RPMI7951 (cell line): ENCODE measurements at places on chromosomes 2 and 18.
A peak's percentile ranks its signal among the peaks of the same experiment; 100 is the strongest.

- DNase-seq: no peak
Measured at GRCh38 chr2:97761192-97761591, 47.8 kb downstream of the ZAP70 start.

DNA sequence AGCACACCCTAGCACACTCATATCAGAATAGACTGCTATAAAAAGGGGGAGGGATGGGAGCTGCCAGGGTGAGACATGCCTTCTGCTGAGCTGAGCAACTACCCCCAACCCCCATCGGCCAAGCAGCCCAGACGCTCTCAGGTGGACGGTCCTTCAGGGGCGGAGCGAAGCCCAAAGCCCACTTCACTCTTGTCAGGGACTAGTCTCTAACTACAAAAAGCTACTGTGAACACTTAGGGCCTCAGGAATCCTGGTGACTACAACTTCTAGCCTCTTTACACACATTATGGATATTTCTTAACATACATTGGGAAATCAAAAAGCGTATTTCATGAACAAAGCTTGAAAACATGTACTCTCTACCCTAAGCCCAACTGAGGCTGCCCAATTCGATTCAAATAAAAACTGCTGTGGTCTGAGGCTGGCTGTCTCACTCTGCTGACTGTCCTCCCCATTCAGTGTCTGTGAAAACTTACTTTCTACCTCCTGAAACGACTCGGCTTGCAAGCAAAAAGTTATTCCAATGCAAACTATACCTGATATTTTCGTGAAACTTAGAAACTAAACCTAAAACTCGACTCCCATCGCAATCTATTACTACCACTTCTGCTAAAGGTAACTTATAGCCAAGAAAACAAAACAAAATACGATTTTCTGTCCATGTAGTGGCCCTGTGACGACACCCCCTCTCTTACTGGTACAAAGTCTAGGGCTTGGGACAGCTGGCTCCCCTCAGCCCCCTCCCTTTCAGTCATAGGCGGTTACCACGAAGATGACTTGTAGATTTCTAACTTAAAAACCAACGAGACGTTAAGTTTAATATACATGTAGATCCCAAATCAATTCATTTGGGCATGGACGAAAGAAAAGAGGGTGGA is 1.2 kb downstream of the SERTAD2 start:
- peak; percentile 23 for DNase-seq

DNA sequence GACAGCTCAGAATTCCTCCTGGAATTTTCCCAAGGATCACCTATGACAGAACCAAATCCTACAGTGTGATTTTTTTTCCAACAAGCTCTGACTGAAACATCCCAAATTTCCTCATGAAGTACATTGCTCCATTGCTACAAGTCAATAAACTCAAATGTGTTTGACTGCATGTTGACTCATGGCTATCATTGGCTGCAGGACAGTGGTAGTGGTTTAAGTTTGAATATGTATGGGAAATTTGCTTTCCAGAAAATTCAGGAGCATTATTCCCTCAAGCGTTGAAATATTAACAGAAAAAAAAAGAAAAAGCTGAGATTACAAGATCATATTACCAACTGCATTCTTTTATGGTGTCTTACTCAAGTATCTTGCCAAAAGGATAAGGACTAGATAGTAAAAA is 402.8 kb upstream of the DSEL start:
- no peak for DNase-seq

DNA sequence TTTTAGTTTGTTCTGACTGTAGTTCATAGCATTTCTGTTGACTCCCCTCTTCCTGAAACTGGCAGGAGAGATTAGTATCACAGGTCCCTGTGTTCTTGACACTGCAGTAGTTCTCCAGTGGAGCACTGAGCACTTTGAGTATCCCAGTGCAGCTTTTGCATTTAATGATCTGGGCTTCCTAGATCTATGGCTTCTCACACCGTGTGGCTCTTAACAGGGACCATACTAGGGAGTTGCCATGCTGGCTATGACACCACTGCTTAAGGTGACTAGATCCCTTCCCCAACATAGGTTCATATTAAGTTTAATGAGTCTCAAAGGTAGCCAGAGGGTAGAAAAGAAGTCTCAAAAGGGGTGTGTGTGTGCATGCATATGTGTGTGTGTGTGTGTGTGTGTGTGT is 6.2 kb upstream of the MSTN start:
- DNase-seq: no peak

- no peak for DNase-seq
Measured at GRCh38 chr2:17804358-17804757, 11.9 kb upstream of the MSGN1 start.

DNA sequence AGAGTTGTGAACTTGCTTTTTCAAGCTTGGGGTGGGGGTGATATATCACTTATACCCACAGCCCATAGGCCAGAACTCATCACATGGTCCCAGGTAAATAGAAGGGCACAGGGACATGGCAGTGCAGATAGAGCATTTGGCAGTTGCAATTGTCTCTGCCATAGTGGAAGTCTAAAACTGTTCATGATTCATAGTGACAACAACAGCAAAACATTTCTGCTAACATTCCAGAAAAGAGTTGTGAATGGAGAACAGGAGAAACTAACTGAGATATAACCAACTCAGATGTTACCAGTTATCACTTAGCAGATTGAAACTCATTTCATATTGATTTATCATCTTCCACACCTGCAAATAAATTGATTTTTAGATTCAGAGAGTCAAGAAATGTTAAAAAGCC is 278.6 kb upstream of the KYNU start:
- no peak for DNase-seq

GRCh38 chr2:68819556-68819955 is 51.6 kb downstream of the BMP10 start:
- no peak for DNase-seq

DNA sequence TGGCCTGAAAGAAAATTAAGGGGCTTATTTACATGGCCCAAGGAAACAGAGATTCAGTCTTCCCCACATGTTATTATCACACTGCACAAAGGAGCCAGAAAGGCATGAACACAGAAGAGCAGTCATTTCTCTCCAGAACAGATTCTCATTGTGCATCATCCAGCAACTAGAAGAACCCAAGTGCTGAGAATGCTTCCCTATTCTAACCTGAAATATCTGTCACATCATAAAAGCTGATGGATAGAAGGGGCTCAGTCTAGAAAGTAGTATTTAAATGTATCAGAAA is 145.8 kb downstream of the TMEM163 start:
- no peak for DNase-seq

- no peak for DNase-seq
Measured at GRCh38 chr2:122670897-122671296, 915.4 kb downstream of the TSN start.

DNA sequence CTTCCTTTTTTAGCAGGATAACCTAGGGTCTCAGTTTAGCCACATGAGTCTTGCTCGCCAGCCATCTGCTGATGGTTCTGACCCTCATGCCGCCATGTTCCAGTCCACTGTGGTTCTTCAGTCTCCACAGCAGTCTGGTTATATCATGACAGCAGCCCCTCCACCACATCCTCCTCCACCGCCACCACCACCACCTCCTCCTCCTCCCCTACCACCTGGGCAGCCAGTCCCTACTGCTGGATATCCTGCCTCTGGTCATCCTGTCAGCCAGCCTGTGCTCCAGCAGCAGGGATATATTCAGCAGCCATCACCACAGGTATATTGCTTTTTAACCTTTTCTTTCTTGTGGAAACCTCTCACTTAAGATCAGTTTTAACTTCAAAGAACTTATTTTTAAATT is 89.9 kb upstream of the UBXN4 start:
- DNase-seq: no peak

- DNase-seq: peak; percentile 34
Measured at GRCh38 chr2:28009732-28010131, 119.2 kb downstream of the BABAM2 start.

- peak; percentile 88 for DNase-seq
Measured at GRCh38 chr2:203683932-203684556, 22.4 kb upstream of the CD28 start.

- DNase-seq: no peak
Measured at GRCh38 chr2:96409820-96410164, 74.2 kb downstream of the NCAPH start.

DNA sequence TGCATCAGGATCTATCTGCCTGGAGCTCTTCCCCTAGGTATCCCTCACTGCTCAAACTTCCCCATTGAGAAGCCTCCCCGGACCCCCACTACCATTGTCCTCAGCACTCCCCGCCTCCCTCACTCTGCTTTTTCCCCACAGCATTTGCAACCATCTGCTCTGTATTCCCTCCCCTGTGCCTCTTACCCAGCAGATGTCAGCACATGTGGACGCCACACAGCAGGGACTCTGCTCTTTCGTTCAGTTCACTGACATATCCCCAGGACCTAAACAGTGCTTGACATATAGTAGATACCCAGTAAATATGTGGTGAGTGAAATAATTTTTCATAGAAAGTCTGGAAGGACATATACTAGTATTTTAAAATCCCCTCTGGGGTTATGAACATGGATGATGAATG is 101.1 kb downstream of the TMEM247 start:
- no peak for DNase-seq

GRCh38 chr2:234710587-234710986 is 213.7 kb upstream of the ARL4C start:
- DNase-seq: no peak

DNA sequence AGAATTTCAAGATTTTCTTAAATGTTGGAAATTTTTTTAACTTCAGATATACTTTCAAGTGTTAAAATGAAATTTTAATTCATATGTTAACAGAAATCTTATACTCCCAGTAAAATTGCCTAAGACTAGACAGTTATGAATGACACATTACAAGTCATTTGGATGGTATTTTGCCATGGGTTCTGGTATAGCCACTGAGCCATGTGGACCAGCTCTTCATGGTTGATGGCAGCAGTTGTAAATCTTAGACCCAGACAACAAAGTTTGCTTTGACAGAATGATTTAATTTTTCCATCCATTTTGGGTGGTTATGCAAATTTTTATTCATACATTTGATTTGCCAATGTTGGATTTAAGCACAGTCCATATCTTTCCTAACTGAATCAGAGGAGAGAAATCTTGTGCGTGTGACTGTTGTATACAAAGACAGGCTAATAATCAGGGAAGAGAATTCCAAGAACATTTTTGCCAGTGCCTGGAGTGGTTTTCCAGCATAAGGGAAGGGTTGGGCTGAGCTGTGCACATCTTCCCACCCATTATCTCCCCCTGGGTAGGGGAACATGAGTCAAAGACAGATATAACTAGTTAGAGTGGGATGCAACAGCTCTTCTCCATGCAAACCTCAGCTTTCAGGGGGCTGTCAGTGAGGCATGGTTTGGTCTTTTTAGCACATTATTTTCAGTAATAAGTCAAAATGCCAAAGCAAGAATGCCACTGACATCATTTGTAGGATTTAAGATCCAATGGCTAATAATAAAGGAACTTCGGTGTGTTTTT is 28.1 kb upstream of the INPP4A start:
- no peak for DNase-seq

GRCh38 chr2:157477919-157478318 is 34.0 kb upstream of the CYTIP start:
- DNase-seq: no peak

DNA sequence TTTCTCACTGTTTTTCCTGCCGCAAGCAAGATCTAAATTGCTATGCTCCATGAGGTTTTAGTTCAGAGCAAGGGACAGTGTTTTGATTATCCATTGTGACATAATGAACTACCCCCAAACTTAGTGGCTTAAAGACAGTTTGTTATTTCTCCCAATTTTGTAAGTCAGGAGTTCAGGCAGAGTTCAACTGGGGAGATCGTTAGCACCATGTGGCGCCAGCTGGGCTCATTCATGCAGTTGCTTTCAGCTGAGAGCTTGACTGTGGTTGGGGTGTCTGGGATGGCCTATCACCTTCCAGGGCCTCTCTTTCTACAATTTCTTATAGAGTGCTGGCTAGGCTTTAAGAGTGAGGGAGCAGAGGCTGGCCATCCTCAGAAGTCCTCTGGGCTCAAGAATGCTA is 382.9 kb upstream of the CELF4 start:
- DNase-seq: no peak

DNA sequence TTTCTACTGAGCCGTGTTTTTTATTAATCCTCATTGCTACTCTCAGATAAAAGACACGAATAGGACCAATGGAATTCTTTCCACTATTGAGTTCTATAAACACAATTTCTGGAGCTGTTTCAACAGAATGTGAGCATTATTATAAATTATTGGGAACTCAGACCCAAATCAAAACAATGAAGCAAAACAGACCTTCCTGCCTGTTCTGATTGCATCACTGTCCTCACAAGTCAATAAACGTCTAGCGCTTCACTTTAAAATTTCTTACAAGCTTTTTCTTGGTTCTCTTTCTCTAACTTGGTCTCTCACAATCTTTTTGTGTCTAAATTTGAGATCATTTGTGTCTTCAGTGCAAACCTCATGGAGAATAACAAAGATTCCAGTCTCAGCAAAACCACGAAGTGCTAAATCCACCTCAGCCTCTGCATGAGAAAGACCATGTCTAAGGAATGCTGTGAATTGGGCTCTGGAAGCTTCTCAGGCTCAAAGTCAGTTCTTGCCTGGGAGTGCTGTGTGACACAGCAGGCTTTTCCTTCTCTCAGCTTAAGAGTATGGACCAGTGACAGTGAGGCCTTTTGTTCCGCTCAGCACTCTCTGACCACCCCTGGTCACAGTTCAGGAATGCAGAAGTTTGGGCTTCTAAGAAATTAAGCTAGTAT is 22.8 kb downstream of the ARHGAP28 start:
- peak; percentile 24 for DNase-seq

DNA sequence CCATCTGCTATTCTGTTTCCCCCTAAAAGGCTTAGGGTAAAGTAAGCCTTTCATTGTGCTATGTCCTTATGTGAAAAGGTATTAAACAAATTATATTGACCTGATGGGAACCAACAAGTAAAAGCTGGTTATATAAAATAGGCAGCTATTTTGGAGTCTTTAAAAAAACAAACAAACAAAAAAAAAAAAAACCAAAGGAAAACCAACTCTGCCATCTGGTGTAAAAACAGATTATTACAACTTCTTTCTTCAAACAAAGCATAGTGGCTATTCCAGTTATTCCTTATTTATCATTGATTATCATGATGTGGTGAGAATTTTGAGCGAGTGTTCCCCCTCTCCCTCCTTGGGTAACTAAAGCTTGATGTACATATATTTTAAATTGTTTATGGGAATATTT is 122.3 kb upstream of the FHL2 start:
- peak; percentile 33 for DNase-seq
